ENCODE measurements at places on chromosomes 7 and 10. TPM values are rescaled to one million over a fixed set of nuclear protein-coding genes. Genes with fewer than 3 reads are reported as not detected.

Gene HTRA1
- total RNA-seq, result 383 TPM

Gene CLRN3
- total RNA-seq, result not detected

Gene GJD4
- total RNA-seq, result not detected

Gene BTBD16
- not detected for total RNA-seq

Gene DNAH11
- 1.5 TPM for total RNA-seq

Measured in subcutaneous adipose tissue (tissue), 4 donors.